ENCODE measurements at places on chromosomes 2 and 18. TPM values are rescaled to one million over a fixed set of nuclear protein-coding genes. Genes with fewer than 3 reads are reported as not detected.
A peak's percentile ranks its signal among the peaks of the same experiment; 100 is the strongest.

The CAD gene
- polyA plus RNA-seq: 29.3 TPM

- peaks cover 7% of the 10 kb centered on the region for H3K27me3 ChIP-seq
- H3K4me3 ChIP-seq: no peak overlapping the region
- no peak overlapping the region for H3K27ac ChIP-seq
Observed at GRCh38 chr18:31244771-31245394, 73.1 kb upstream of the DSG1 start.

The FABP1 gene
- polyA plus RNA-seq: not detected

DNA sequence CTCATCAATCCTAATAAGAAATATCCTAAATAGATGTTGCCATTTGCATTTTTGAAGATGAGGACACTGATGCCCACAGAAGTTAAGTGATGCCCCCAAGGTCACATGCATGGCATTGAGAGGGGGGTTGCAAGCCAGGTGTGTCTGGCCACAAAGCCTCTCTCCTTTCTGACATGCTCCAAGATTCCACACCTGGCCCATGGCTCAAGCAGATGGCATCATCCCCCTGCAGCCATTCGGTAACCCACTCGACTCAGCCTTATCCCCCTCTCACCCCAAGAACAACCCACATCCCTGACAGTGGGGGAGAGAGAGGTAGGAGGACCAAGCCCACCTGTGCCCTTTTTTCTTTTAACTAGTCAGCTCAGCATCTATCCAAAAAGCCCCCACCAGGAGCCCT is 16.5 kb upstream of the TEX51 start:
- no peaks in the 10 kb centered on the region for H3K27me3 ChIP-seq
- no peaks in the 10 kb centered on the region for H3K4me1 ChIP-seq
- no peak overlapping the region for H3K27ac ChIP-seq
- DNase-seq: no peak
- no peak overlapping the region for H3K4me3 ChIP-seq

The ASB18 gene
- not detected for polyA plus RNA-seq

The CAPN14 gene
- polyA plus RNA-seq: 0.08 TPM

DNA sequence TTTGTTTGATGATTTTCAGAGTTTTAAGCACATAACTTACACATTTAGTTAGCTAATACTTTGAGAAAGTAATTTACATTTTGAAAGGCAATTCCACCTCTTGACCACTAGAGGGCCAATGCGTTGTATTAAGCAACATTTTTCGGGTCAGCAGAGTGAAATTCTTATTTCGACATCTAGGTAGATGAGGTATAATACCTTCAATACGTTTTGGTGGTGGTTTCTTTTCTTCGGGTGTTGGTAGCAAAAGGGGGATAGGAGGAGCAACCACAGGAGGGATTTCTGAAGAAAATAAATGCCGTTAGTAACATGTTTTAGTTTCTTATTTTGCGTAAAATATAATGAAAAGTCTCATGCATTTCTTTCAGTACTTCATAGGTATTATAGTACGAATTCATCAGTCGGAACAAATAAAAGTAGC is 106.3 kb downstream of the TTN start:
- peak; percentile 30 for DNase-seq
- H3K36me3 ChIP-seq: no peaks in the 10 kb centered on the region
- H3K27me3 ChIP-seq: no peaks in the 10 kb centered on the region
- no peaks in the 10 kb centered on the region for H3K4me1 ChIP-seq

The PPP4R1 gene
- polyA plus RNA-seq: 84.4 TPM

DNA sequence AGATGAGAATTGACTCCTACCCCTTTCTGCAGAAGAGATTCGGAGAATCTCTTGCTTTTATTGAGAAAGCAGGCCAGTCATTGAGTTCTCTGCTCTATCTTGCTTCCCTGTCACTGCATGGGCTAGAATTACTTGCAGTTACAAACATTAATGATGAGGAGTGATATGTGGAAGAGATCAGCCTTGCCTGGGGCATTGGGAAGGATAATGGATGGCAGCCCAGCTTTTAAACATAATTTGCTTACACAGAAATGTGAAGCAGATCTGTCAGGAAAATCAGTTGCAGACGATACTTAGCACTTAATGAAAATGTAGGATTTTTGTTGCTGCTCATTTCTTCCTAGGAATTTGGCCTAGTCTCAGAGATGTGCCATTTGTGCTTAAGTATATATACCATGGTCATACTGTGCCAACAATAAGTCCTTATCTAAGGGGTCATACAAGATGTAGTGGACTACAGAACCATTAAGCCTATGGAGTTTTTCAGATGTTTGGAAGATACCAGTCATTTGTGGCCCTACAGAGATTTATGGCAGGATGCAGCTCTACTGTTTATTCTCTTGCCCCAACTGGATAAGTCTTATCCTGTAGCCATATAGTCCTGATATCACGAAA is 92.7 kb downstream of the XRCC5 start:
- H3K36me3 ChIP-seq: peaks cover 96% of the 10 kb centered on the region
- DNase-seq: peak; percentile 64
- no peak overlapping the region for H3K4me3 ChIP-seq
- H3K4me1 ChIP-seq: peaks cover 38% of the 10 kb centered on the region
- no peaks in the 10 kb centered on the region for H3K27me3 ChIP-seq

GRCh38 chr2:120564213-120565094 is 171.2 kb upstream of the GLI2 start:
- no peaks in the 10 kb centered on the region for H3K36me3 ChIP-seq
- no peaks in the 10 kb centered on the region for H3K27me3 ChIP-seq
- no peak overlapping the region for H3K27ac ChIP-seq
- H3K4me3 ChIP-seq: no peak overlapping the region

DNA sequence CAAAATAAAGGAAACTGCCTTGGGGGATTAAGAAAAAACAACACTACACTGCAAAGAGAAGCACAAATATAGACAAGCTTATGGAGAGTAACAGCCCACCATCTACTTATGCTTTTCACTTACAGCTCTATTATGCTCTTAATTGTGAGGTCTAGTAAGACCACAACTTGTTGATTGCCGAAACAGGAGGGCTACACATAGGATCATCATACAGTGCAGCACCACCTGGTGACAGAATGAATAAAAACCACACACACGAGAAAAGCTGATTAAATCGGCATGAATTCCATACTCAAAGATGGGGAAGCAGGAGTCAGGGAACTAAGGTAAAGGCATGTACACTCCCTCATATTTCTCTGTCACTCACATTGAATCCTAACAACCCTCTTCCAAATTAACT is 259.2 kb downstream of the IKZF2 start:
- H3K27ac ChIP-seq: no peak overlapping the region
- no peaks in the 10 kb centered on the region for H3K36me3 ChIP-seq
- no peaks in the 10 kb centered on the region for H3K4me1 ChIP-seq

DNA sequence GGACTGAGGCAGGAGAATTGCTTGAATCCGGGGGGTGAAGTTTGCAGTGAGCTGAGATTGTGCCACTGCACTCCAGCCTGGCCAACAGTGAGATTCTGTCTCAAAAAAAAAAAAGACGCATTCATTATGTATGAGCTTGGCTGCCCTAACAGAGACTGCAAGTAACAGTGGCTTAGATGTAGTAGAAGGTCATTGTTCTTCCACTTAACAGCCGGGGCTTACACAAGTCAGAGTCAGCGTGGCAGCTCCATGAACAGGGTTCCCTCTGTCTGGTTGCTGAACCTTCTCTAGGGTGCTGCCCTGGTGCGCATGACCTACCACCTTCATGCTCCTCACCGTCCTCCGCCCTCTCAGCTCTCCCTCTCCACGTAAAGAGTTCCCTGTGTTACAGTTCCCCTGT is 49.1 kb upstream of the IGFBP2 start:
- no peaks in the 10 kb centered on the region for H3K4me1 ChIP-seq
- no peaks in the 10 kb centered on the region for H3K36me3 ChIP-seq
- no peak overlapping the region for H3K27ac ChIP-seq
- no peak for DNase-seq

The INHBB gene
- polyA plus RNA-seq: 0.03 TPM

- H3K36me3 ChIP-seq: no peaks in the 10 kb centered on the region
- H3K27ac ChIP-seq: peak overlapping the region; percentile 79
- DNase-seq: no peak
- H3K4me3 ChIP-seq: peak overlapping the region; percentile 100
- 0 out of 2 replicates have a peak, but pooled peaks cover 4% of the 10 kb centered on the region for H3K4me1 ChIP-seq
Observed at GRCh38 chr2:101253013-101253702, 472 bp downstream of the CNOT11 start.

DNA sequence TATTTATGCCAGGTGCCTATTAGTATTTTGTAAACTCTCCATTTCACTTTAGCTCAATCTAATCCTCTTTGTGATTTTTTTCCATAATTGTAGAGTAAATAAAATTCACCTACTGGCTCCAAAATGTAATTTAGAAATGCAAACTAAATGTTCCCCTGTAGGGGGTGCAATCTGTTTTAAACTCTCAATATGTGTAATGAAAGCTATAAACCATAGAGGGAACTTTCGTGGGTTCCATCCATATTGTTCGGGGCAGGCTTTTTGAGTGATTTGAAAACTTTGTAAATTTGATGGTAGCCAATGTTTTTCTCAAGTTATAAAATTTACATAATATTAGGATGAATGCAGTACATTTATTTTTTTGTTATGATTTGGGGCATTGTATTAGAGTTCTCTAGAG is 49.4 kb downstream of the TSPYL6 start:
- no peak overlapping the region for H3K4me3 ChIP-seq
- H3K27me3 ChIP-seq: no peaks in the 10 kb centered on the region
- no peaks in the 10 kb centered on the region for H3K36me3 ChIP-seq

The HOXD11 gene
- not detected for polyA plus RNA-seq

DNA sequence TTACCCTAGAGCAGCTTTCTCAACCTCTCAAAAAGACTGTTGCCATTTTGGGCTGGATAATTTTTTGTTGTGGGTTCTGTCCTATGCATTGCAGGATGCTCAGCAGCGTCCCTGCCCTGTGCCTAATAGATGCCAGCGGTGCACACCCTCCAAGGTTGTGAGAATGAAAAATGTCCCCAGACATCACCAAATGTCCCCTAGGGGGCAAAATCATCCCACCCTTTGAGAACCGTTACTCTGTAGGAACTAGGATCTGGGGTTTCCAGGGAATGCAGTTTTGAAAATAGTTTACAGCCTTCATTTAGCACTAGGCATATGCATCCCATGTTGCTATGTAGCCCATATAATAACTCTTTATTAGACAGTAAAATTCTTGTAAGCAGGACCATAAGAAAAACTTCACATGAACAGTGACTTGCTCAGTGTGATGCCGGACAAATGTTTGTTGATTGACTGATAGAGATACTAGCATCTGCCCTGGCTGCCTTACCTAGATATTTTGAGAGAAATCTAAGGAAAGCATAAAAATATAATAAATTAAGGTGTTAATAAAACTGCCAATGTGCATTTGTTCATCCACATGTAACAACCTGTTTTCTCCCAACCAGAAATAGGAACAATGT is 79.2 kb upstream of the EPC2 start:
- no peaks in the 10 kb centered on the region for H3K27me3 ChIP-seq
- no peak overlapping the region for H3K27ac ChIP-seq
- DNase-seq: peak; percentile 43
- no peaks in the 10 kb centered on the region for H3K4me1 ChIP-seq
- H3K4me3 ChIP-seq: no peak overlapping the region

The CCDC141 gene
- 0.02 TPM for polyA plus RNA-seq

Measured in SK-N-SH (cell line).